ENCODE measurements at places on chromosomes 4 and X.

DNA sequence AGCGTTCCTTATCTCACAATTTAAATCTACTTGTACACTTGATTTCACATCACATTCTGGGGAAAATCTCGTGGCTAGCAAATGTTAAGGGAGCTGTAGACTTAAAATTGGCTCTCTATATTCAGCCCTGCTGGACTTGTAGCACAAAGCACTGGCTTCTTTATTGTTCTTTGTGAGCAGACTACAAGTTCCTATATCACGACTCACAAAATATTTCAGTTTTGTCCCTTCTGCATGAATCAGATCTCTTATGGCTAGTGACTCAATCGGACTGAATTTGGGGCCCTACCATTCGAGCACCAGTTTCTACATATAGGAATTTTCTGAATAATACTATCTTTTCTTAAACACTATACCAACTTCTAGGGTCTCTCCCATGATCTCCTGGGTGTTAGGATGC, 390.1 kb downstream of the ADAM29 start:
- no peak for DNase-seq

DNA sequence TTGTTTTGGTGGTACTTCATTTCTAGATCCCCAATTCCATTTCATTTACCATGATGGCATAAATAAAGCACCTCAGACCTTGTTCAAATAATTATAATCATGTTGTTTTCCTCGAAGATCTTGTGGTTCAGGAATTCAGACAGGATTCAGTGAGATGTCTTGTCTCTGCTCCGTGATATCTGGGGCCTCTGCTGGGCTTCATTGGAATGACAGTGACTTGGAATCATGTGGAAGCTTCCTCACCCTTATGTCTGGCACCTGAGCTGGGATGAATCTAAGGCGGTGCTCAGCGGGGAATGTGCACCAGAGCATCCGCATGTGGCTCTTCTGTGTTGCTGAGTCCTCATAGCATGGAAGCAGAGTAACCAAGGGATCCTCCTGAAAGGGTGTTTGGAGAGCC, 132.2 kb downstream of the VEGFC start:
- DNase-seq, result no peak

GRCh38 chr4:28443801-28444412, 1583.3 kb downstream of the STIM2 start:
- no peak for DNase-seq

DNA sequence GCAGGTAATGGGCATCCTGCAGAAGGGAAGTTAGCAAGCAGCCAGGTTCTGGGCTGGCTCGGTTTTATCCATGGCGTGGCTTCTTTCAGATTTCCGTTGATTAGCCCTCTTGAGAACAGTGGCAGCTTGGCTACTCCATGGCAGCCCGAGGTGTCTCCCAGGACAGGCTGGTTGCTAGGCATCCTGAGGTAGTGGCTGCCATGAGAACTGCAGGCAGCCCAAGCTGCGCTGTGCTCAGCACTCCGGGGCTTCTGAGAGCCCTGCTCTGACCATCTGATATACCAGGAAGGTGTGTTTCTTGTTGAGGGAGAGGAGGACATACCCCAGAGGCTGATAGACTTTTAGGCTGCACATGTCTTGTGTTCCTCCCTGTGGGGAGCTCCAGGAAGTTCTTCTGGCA, 253.4 kb upstream of the CASK start:
- no peak for DNase-seq

GRCh38 chr4:145153181-145153903, 27.0 kb downstream of the OTUD4 start:
- DNase-seq, result no peak

- DNase-seq, result no peak
These were observed 83.1 kb downstream of the GRIA3 start for GRCh38 chrX:123267220-123267619.

GRCh38 chrX:9899640-9900111, 67.5 kb upstream of the CLDN34 start:
- no peak for DNase-seq

DNA sequence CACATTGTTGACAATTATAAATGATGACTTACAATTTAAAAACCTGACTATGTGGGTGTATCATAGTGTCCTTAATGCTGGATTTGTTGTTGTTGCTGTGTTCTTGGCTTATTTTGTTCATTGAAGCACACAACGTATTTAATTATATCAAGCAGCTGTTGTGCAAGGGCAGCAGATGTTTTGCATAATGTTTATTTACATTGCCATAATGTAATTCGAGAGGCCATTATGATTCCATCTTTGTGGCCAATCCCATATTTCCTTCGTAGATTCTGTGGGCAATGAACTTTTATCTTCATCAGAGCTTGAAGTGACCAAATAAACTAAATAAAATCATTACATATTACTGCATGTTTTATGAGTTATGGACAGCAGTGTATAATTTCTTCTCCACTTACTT, 422.6 kb upstream of the GALNTL6 start:
- DNase-seq, result no peak

DNA sequence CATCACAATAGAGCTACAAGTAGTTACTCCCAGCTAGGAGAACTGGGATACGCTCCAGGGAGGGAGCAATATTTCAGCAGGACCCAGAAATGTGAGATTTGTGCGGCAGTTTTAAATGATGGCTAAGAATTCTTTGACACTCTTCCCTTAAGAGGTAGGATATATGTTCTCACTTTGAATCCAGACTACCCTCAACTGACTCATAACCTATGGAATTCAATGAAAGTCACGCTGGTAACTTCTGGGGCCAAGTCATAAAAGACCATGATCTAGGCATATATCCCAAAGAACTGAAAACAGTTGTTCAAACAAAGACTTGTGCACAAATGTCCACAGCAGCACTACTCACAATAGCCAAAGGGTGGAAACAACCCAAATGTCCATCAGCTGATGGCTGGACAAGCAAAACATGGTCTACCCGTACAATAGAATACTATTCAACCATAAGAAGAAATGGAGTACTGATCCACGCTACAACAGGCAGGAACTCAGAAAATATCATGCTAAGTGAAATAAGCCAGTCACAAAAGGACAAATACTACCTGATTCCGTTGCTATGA, 10.5 kb downstream of the CD99L2 start:
- DNase-seq, result no peak

- DNase-seq, result no peak
These were observed 4.6 kb downstream of the HCFC1 start for GRCh38 chrX:153966841-153967535.

DNA sequence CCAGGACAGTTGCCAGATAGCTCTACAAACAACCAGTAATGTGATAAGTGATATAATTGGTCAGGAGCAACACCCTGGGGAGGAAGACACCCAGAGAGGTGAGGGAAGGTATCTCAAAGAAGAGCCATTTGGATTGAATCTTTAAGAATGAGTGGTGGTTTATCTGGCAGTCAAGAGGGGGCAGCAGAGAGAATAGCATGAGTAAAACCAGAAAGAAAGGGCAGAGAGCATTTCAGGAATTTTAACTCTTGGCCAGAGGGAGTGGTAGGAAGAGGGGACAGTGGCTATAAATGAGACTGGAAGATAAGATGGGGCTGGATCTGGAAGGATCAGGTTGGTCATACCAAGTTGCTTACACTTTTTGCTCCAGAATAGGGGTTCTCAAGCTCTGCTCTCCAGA, 5.9 kb upstream of the SEPTIN6 start:
- peak; percentile 2 for DNase-seq

- DNase-seq, result no peak
These were observed 79.1 kb downstream of the OTC start for GRCh38 chrX:38431525-38431924.

Measured in NCI-H1048 (cell line).